Activated CD4-positive, alpha-beta T cell treated with anti-CD3 and anti-CD28 coated beads for 1 hour (primary cell): ENCODE measurements at places on chromosomes 3 and 15.

- DNase-seq, result no peak
These were observed 3.3 kb downstream of the TMEM115 start for GRCh38 chr3:50355829-50356552.

DNA sequence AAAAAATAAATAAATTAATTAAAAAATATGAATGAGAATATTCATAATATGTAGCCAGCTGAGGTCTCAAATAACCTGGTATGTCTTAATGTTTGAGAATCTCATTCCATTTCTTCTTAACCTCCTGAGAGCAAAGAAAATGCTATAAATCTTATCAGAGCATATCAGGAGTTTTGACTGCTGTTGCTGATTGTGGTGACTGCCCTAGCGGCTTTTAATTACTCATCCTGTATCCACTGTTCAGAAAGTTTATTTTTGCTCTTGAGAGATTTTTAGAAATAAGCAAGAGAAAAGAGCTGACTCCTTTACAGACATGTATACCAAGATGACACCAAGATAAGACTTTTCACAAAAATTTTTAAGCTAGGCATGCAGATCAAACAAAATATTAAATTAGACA, 454.8 kb upstream of the CBLB start:
- no peak for DNase-seq

DNA sequence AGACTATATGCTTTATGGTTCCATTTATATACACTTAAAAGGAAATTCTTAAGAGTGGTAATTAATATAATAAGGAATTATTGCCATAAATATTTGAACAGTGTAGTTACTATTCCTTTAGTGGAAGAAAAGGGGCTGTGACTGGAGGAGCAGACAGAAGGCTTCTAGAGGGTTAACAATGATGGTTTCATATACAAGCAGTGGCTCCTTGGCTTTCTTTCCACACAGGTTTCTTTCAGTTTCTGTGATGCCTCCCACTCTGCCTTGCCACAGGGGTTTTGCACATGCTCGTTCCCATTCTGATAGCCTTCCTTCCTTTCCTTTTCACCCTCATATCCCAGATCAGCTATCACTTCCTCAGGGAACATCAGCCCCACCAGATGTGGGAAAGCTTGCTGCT, 108.8 kb upstream of the LYSMD4 start:
- no peak for DNase-seq

- DNase-seq, result no peak
These were observed 149.5 kb upstream of the THBS1 start for GRCh38 chr15:39431376-39431775.

- DNase-seq, result no peak
These were observed 23.0 kb downstream of the NANOGP8 start for GRCh38 chr15:35061825-35062737.

DNA sequence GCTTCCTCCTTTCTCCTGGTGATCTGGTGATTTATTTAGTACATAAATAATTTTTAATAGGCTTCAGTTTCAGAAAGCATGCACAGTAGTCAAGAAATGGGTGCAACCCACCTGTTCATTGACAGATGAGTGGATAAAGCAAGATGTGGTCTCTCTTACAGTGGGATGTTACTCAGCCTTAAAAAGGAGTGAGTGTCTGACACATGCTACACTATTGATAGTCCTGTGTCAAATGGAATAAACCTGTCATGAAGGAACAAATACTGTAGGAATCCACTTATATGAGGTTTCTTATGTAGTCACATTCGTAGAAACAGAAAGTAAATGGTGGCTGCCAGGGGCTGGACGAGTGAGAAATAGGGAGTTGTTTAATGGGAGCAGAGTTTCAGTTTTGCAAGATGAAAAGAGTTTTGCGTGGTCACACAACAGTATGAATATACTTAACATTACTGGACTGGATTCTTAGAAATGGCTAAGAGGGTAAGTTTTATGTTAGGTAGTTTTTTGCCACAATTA, 56.0 kb upstream of the PPARG start:
- DNase-seq, result no peak

DNA sequence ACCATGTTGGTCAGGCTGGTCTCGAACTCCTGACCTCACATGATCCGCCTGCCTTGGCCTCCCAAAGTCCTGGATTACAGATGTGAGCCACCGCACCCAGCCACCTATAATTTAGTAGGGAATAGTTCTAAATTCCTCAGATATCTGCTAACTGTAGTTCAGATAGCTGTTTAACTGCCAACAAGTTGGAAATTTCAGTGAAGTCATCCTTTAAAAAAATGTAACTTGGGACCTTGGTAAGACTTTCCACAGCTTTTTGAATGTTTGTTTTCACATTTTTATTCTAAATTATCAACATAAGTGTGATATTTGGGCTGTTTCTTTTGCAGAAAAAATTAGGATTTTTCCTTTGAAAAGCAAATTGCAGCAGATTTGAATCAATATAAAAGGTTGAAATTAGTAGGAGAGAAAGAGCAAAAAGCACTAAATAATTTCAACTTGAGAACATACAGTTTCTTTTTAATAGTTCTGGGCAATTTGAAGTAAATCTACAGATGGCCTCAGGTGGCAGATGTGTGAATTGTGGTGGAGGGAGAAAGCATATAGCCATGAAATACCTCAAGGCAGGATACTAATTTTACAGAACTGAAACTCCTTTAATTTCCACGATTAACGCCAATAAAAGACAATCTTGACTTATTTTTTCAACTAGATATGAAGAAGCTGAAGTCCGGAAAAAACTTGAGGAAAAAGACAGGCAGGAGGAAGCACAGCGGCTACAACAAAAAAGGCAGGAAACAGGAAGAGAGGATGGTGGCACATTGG, 34.3 kb downstream of the USP8 start:
- DNase-seq, result no peak

DNA sequence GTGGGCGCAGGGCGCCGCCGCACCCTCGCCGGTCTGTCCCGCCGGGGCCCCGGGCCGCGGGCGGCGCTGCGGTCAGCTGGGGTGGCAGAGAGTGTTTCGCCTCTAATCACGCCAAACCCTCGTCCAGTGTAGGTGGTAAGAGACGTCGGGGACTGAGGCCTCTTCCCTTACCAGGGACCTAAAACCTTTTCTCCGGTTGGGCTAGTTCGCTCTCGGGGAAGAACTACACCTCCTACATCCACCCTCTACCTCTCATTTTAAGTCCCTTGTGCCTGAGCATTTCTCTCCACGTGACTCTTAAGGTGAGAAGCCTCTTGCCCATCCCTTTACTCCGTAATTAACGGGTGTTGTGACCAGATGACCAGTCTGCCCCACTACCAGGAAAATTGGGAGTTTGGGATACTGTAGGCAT, 520 bp downstream of the TMEM42 start:
- DNase-seq, result peak; percentile 15

DNA sequence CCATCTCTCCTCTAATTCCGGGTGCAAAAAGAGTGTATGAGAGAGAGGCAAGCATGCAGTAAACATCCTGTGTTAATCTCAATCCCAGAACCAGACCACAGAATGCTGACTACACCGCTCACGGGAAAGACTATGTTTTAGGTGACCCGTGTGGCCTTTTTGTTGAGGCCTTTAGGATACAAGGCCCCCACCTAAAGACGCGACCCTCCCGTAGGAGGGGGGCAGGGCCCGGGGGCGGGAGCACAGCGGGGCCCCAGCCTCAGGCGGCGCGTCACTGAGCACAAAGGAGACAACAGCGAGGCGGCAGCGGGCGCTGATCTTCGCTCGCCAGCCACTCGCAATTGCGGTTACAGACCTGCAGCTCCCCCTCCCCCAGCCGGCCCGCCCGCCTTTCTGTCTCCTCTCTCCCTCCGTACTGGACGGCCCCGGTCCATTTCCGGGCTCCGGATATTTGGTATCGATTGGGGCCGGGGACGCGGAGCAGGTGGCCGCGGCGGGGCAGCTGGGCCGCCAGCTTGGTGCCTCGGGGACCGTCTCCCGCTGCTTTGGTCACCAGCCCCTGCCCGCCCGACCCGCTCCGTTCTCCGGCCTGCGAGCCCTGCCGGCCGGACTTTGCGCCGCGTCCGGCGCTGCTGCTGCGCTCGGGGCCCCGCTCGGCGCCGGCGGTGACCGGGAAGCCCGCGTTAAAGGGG, at the start of gene CCDC50:
Gene CCDC50 (plus strand): TSS at position 433 of the 692 bp plus-strand sequence. CDS start 281 bp downstream, outside the sequence.
- DNase-seq, result peak; percentile 8

DNA sequence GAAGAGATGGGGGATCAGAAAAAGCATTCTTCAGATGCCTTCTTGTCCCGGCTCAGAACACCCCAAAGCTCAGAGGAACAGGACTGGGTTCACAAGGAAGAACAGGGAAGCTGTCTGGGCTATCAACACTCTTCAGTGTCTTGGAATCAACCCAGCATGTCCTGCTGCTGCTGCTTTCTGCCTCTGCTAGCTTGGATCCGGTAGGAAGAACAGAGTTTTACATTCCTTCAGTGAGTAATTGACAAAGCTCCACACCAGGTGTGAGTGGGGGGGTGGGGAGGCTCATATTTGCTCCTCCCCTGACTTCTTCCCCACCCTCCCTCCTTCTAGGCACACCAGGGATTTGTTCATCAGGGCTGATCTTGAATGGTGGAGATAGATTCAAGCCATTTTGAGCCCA, 13.1 kb upstream of the ETV5 start:
- no peak for DNase-seq

- DNase-seq, result no peak
These were observed 104.9 kb upstream of the FLNB start for GRCh38 chr3:57903124-57903890.

GRCh38 chr3:64355401-64355807, 130.1 kb upstream of the PRICKLE2 start:
- no peak for DNase-seq

DNA sequence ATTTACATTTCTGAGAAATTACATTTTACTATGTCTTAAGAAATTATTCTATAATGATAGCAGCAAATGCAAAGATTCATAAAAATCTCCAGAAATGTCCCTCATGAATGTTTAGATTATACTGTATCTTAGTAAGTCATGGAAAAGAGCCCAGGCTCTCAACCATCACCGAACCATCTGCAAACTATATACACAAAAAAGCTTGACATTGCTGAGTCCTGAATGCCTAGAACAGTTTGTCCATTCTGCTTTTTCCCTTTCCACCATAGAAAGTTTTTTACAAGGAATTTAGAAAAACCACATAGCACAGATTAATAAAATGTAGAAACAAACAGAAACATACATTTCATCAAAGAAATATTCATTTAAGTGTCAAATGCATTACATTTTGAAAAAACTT, 83.6 kb downstream of the MYO9A start:
- no peak for DNase-seq

GRCh38 chr3:137612291-137612690, 151.8 kb upstream of the SOX14 start:
- DNase-seq, result no peak

DNA sequence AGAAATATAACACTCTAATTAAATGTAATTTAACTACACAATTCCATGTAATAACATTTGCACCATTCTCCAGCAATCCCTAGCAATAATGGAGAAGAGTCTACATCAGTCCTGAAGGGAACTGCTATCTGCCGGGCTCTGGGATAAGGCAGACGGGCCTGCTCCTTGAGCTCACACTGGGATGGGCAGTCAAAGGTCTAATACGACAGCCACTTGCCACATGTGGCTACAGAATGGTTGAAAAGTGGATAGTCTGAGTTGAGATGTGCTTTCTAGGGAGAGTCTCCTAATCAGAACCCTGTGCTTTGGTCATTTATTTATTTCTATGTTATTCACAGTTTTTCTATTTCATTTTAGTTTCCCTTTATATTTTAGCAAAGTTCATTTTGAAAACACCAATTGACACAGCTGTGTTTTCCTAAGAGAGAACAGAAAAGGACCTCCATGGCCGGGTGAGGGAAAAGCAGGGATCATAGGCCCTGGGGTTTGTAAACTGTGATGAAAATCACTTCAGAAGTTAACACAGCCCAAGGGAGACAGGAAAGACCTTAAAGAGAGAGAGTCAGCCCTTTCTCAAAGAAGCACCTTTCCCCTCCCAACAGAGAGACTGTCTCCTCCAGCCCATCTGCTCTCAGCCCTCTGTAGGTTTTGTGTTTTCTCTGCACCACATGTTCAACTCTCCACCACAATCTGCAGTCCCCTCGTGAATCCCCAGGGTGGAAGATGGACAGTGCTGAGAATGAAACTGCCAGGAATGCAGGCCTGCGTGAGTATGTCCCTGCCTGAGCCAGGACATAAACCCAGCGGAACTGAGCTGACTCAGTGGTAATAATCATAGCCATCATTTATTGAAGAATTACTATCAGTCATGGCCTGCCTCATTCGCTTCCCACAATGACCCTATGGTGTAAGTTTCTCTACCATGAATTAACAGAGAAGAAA, 11.6 kb downstream of the FSIP1 start:
- DNase-seq, result no peak

GRCh38 chr15:90807786-90808086, 60.7 kb upstream of the FURIN start:
- DNase-seq, result no peak

- no peak for DNase-seq
These were observed at the start of gene CPB1 for GRCh38 chr3:148827585-148827984. Gene CPB1 (plus strand): TSS chr3:148827811. CDS start chr3:148827824, 13 bp downstream.

DNA sequence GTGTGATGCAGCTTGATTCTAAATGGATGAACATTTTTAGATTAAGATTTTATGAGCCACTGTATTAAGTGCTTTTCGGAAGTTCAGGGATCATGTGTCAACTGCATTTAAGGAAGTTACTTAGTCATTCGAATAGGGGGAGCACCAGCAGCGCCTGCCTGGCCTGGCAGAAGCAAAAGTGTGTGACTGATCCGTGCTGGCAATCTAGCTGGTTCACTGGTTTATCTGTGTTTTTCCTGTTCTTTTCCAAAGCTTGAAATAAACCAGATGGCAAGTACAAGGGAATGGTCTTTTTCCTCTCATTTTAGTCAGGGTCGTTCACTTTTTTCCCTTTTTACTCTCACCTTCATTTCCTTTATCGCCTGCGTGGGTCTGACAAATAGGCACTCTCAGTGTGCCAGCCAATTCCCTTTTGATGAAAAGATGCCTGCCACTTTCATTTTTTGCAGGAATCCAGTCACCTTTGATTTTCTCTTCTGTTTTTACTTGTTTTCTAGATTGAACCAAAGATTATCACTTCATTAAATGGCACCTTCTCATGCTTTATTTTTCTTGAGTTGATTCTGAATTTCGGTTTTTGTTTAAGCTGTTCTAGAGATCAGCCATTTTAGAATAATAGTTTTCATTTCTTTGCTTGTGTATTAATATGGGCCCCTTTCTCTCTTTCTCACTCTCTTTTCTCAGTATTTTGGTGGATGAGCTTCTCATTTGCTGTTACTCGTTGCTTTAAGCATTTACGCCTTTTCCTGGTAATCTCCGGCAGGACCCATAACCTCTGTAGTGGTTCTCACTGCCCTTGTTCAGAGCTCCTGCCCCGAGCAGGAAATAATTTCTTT, 2.8 kb downstream of the ABHD2 start:
- DNase-seq, result peak; percentile 19
